ENCODE measurements at places on chromosomes 6 and 20.

GRCh38 chr6:10681795-10682194 is 12.6 kb downstream of the C6orf52 start:
- no peak for DNase-seq

DNA sequence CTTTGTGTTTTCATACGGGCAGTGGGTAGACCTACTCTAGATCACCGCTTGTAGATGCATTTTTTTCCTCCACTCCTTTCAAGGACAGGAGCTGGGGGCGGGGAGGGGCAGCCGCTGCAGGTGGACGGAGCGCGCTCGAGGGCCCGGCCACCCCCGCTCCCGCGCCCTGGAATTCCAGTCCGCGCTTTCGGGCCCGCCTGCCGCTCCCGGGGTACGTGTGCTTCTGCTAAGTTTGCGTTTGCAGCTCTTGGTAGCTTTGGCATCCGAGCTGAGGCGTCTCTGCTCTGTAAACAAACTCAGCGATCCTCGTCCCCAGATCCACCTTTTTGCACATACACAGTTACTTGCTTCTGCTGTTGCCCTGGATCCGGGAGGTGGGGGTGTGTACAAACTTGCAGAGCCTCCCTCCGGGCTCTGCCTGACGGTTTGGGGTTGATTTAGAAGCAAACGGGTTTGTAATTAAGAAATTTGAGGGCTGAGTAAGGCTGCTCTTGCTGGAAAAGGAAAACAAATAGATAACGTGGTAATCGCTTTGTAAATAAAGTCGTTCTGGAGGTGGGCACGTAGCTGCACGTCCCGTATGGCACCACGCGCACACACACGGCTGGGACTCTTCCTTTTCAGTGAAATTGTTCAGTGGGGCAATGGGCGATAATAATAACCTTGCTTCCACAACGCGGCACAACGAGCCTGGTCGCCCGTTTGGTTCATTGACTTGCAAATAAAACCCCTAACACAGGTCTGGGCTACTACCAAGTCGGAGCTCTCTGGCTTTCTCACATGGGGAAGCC is 973 bp upstream of the CITED2 start:
- DNase-seq, result peak; percentile 92

DNA sequence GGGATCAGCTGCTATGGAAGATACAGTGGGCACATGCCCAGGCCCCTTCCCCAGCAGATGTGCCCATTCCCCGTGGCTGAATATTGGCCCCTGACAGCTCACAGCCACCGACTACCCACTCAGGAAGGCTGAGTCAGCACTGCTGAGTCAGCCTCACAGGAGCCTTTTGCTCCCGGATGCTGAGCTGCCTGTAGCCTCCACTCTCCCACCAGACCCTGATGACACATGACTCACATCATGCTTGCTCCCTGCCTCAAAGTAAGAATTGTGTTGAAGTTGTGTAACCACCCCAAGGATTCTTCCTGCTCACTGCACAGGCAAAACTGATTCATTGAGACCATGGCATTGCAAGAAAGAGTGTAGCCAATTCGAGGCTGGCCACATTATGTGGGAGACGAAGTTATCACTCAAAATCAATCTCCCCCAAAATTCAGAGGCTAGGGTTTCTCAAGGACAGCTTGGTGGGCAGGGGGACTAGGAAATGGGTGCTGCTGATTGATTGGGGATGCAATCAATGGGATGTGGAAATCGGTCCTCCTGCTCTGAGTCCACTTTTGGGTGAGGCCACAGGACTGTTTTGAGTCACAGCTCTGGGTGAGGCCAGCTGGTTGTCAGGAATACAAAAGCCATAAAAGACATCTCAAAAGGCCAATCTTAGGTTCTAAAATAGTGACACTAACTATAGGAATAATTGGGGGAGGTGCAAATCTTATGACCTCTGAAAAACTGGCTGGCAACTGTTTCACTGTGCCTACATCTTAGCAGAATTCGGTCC is 556.6 kb upstream of the CDH4 start:
- DNase-seq, result no peak

DNA sequence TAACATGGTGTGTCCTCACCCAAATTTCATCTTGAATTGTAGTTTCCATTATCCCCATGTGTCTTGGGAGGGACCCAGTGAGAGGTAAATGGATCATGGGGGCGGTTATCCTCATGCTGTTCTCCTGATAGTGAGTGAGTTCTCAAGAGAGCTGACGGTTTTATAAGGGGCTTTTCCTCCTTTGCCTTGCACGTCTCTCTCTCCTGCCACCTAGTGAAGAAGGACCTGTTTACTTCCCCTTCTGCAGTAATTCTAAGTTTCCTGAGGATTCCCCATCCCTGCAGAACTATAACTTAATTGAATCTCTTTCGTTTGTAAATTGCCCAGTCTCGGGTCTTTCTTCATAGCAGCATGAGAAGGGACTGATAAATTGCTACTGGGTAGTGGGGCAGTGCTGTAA is 789.3 kb downstream of the FRK start:
- no peak for DNase-seq

- DNase-seq, result no peak
These were observed 158.8 kb upstream of the ENPP5 start for GRCh38 chr6:46329568-46329967.

DNA sequence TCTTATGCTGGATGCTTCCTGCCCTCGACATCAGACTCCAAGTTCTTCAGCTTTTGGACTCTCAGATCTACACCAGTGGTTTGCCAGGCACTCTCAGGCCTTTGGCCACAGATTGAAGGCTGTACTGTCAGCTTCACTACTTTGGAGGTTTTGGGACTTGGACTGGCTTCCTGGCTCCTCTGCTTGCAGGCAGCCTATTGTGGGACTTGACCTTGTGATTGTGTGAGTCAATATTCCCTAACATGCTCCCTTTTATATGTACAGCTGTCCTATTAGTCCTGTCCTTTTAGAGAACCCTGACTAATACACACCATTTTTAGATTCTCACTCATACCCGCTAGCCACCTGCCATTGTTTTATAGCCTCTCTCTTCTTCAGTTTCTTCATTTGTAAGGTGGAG is 382.1 kb upstream of the TSHZ2 start:
- no peak for DNase-seq

DNA sequence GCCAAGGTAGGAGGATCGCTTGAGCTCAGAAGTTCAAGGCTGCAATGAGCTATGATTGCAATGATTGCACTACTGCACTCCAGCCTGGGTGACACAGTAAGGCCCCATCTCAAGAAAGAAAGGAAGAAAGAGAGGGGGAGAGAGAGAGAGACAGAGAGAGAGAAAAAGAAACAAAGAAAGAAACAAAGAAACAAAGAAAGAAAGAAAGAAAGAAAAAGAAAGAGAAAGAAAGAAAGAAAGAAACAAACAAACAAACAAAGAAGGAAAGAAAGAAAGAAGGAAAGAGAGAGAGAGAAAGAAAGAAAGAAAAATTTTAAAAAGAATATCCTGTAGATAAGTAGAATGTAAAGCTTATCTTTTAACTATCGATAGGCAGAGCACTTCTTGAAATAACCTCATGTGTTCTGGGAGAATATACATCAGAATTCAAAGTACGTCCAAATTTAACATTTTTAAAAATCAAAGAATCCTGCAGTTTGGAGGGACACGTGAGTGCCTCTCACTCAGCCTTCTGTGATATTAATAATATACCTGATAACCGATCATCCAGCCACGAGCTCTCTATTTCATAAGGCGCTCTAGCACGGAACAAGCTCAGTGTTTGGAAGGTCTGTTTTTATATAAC is 25.2 kb downstream of the MYLK4 start:
- DNase-seq, result no peak

GRCh38 chr6:38131527-38131965 is 312.0 kb downstream of the ZFAND3 start:
- DNase-seq, result peak; percentile 56

DNA sequence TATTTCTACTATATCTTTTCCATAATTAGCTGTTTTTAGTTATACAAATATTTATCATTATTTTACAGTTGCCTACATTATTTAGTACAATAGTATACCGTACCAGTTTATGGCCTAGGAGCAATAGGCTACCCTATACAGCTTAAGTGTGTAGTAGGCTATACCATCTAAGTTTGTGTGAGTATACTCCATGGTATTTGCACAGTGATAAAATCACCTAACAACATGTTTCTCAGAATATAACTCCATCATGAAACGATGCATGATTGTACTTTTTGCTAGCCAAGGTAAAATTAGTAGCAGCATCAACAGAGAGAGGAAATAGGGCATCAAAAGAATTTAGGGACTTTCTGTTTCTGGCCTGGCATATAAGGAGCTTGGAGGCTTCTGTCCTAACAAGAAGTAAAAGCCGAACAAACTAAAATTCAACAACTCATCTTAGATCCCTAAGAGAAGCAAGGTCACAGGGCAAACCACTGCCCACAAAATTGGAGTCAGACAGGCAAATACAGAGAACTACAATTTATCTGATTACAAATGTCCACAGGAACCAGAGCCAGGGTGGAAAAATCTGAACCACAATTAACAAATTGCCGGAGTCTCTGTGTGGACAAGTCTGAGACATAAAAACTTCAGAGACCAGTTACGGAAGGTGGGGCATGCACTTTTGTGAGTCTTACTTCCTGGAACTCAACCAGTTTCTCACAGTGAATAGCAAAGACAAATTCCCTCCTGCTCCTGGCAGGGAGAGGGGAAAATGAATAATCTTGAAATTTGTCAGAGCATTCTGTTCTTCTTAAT is 671.4 kb downstream of the RFPL4B start:
- no peak for DNase-seq

GRCh38 chr6:141726248-141726647 is 406.5 kb upstream of the GJE1 start:
- DNase-seq, result no peak

DNA sequence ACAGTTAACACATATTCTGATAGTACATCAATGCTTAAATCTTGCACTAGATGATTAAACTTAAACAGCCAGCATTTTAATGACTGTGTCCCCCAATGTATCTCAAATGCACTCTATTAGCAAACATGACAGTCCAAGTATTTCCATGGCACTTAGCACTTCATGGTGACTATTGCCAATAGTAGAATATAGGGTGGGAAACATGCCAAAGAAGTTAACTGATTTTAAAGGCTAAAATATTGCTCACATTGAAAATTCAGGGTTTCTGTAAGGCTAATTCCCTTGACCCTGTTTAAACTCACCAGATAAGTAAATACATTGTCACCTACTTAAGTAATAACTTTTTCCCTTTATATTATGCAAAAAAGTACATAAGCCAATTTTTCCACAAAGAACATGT is 266.9 kb downstream of the TBC1D32 start:
- DNase-seq, result no peak

DNA sequence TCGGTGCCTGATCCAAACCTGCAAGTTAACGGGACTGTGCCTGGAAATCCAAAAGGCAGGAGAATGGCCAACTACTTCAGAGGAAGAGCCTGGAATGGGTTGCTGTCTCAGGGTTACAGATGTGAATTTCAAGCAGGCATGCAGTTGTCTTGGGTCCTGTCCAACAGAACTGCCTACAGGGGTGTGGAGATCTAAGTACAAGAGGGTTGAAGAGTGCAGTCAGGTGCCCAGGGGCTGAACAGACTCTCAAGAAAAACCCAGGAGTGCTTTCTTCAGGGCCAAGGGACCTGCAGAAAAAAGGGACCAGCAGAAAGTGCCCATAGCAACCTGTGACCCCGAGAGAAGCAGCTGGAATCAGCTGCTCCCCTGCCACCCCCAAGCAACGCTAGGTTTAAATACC is 71.0 kb downstream of the PREP start:
- DNase-seq, result no peak

- no peak for DNase-seq
These were observed 39.2 kb downstream of the MMUT start for GRCh38 chr6:49423817-49424216.

GRCh38 chr6:85460921-85461797 is 11.3 kb downstream of the NT5E start:
- no peak for DNase-seq

- DNase-seq, result no peak
These were observed 38.5 kb upstream of the AHI1 start for GRCh38 chr6:135535989-135536414.

DNA sequence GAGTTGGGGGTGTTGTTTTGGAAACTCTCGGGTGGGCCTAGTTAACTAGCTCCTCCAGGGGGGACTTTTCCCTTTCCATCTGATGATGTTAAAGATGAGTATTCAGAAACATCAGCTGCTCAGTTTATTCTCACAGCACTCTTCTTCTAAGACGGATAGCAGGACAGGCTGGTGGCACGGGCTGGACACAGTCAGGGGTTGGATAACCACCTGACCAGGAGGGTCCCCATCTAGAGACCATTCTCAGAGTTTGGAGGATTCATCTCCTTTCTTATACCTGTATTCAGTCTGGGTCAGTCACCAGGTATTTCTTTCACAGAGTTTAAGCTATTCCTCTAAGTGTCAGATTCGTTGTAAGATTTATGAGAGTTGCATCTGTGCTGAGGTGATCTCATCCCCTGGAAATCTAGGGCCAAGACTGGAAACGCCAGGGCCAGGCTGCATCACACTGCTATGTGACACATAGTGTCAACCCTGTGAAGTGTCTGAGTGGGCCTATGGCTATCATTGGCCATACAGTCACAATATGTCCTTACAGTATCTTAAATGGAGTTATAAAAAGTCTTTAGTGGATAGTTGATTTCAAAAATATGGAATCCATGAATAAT is 111.7 kb downstream of the FAM50B start:
- no peak for DNase-seq

- no peak for DNase-seq
These were observed 1.9 kb downstream of the TBXT start for GRCh38 chr6:166165558-166166313.

GRCh38 chr20:37317994-37318640 is 27.8 kb upstream of the SRC start:
- no peak for DNase-seq

- DNase-seq, result no peak
These were observed 31.3 kb downstream of the KLHL31 start for GRCh38 chr6:53634184-53634631.

DNA sequence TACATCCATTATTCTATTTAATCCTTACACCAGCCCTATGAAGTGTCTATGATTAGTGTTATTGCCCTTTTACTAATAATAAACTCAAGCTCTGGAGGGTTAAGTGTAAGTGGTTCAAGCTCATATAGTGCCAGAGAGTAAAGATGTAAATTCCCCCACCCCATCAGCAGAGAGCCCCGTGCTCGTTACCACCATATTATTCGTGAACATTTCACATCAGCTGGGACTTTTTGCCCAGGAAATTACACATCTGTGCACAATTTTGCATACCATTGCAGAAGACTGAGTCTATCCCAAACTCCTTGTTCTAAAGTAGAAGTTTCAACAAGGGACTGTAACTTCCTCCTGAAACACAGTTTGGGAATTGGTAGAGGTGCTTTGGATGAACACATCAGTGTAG is 220.1 kb downstream of the BCAS1 start:
- DNase-seq, result no peak

DNA sequence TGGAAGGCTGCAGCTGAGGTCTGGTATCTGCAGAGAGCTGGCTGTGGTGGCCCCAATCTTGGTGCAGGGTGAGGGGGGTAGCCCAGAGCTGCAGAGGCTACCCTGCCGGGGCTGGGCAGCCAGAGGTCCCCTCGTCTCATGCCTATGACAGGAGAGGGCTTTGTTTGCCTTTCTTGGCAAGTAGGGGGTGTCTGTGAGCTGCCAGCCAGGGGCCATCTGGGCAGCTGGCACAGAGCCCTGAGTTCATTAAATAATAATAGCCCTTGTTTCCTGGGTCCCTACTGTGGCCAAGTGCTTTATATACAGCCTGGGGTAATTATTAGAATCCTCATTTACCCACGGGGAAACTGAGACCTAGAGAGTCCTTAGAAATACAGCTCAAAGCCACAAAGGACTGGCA is 66.6 kb downstream of the EZR start:
- no peak for DNase-seq

- DNase-seq, result no peak
These were observed 47.4 kb downstream of the MAP7 start for GRCh38 chr6:136502786-136503185.

GRCh38 chr6:168370310-168370991 is 50.9 kb upstream of the DACT2 start:
- peak; percentile 80 for DNase-seq

- no peak for DNase-seq
These were observed 211.9 kb downstream of the HAO1 start for GRCh38 chr20:7728338-7728737.

Data from stimulated activated effector memory CD8-positive, alpha-beta T cell treated with anti-CD3 and anti-CD28 coated beads, Interleukin-12 subunit alpha, Interleukin-12 subunit beta, amount 100 ng/mL, for 72 hours (primary cell).